AG10803 (cell line): ENCODE measurements at places on chromosomes 7 and 10.
A peak's percentile ranks its signal among the peaks of the same experiment; 100 is the strongest.

- DNase-seq = peak; percentile 18
Measured at GRCh38 chr10:122688293-122688989, 11.2 kb downstream of the C10orf120 start.

DNA sequence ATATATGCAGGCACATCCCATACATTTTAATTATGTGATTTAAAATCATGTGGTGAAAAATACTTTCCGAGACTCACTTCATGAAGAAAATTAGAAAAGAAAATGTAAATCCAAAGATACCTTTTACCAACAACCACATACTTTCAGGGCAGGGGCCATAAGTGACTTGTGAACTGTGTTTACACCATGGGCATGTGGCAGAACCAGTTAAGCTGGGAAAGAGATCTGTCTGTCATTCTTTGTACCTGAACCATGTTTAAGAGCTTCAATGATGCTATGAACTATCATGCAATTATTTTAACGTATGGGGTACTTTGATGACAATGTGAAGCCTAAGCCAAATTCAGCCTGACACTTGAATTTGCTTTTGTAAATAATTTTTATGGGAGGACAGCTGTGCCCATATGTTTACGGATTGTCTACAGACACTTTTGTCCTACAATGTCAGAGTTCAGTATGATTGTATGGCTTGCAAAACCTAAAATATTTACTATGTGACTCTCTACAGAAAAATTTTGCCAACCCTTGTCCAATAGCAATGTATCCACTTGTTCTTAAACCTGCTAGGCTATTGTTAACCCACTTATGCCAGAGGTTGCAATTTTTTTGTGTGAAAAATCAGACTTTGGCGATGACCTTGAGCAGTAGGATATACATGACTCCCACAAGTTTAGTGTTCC, 654.6 kb downstream of the TNS3 start:
- no peak for DNase-seq

GRCh38 chr7:135673360-135673706, 11.0 kb downstream of the STMP1 start:
- DNase-seq = peak; percentile 43

DNA sequence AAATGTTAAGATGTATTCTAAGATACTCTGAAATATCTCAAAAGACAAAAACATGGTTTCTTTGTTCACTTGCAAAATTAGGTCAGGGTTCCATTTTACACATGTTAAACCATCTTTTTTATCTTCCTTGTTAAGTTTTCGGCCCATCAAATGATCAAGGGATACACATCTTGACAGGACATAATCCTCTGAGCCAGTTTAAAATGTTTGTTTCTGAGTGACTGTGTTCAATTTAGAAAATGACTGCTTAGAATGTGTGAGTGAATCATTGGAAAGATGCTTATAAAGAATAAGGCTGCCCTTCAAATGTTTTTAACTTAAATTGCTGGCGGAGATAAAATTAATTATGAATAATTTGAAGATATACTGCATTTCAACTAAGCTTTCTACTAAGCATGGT, 95.9 kb upstream of the SLC26A5 start:
- DNase-seq = no peak

- DNase-seq = peak; percentile 45
Measured at GRCh38 chr10:12846718-12847117, 154.8 kb downstream of the CCDC3 start.

DNA sequence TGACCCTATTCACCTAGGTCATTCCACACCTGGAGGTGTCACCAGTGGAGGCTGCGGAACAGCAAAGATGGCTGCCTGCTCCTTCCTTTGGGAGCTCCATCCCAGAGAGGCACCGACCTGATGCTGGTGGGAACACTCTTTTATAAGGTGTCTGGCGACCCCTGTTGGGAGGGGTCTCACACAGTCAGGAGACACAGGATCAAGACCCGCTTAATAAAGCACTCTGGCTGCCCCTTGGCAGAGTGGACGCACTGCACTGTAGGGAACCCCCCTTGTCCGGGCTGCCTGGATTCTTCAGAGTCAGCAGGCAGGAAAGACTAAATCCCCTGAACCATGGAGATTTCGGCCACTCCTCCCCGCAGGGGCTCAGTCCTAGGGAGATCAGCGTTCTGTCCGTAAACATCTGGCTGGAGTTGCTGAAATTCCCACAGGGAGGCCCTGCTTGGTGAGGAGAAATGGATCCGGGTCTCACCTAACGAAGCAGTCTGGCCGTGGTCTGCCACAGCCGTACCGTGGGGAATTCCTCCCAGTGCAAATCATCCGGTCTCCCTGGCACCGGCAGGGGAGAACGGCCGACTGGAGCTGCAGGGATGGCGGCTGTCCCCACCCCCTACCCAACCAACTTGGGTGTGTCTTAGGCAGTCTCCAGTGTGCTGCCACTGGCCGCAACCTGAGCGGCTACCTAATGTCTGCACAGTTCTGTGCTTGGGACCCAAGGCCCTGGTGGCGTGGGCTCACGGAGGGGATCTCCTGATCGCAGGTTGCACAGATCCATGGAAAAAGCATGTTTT, 66.1 kb downstream of the LSMEM1 start:
- no peak for DNase-seq

DNA sequence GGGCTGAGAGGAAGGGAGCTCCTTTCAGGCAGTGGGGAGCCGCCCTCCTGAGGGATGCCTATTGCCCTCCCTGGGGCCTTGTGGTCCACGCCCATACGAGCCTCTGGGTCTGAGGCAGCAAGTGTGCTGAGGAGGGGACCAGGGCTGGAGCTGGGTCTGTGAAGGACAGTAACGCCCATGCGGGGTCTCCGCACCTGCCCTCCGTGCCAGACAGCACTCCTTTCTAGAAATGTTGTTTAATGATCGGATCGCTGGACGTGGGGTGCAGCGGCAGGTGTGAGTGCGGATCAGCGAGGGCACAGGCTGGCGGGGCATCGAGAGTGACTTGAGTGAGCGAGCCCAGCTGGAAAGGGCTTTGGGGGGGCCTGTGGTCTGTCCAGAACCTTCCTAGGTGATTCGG, 70.1 kb downstream of the ELFN1 start:
- no peak for DNase-seq

GRCh38 chr10:47146572-47146971, 153.4 kb upstream of the GDF10 start:
- DNase-seq = peak; percentile 75

DNA sequence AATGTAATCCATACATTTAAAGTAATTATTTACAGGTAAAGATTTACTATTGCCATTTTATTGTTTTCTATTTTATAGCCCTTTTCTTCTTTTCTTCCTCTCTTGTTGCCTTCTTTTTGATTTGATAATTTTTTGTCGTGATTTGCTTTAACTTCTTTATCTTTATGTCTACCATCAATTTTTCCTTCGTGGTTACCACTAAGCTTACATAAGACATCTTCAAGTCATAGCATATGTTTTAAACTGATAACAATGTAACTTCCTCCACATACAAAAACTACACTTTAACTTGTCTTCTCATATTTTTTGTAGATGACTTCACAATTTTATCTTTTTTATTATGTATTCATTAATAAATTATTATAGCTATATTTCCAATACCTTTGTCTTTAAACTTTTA, 316.6 kb downstream of the PLXDC2 start:
- no peak for DNase-seq

DNA sequence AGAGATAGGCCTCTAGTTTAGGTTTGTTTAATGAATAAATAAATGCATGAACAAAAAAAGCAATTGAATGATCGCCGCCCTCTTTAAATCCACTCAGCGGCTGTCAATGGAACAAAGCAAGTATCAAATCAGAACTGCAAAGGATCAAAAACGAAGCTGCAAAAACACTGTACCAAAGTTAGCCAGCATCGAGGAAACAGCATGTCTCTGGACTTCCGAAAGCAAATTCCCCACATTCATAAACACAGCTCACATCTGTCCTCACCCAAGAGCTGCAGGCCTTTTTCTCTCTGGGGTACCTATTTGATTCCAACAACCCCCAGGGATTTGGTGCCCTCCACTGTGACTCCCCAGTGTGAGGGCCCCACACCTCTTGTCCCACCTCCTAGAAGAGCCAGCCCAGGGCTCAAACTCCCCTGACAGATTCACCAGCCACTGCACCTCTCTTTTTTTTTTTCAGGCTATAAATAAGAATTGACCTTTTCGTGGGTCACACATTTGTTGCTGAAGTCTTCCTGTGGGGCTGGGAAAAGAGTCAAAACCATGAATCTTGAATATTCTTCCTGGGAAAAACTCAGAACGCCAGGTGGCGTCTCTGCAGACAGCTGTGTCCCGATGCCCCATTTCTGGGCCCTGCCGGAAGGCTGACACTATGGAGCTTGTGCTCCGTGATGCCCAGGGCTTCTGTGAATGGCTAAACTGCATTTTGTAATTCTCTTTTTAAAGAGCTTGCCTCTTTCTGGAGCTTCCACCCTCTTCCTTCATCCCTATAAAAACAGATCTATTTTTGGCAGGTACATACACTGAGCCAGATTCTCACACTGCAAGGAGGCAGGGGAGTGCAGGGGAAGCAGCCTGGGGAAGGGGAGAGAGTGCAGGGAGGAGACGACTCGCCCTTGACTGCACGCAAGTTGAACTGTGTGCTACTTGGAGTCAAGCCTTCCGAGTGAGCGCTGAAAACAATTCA, 51.7 kb downstream of the HSPA12A start:
- DNase-seq = no peak

- DNase-seq = no peak
Measured at GRCh38 chr10:56318816-56319215, 42.2 kb downstream of the ZWINT start.

DNA sequence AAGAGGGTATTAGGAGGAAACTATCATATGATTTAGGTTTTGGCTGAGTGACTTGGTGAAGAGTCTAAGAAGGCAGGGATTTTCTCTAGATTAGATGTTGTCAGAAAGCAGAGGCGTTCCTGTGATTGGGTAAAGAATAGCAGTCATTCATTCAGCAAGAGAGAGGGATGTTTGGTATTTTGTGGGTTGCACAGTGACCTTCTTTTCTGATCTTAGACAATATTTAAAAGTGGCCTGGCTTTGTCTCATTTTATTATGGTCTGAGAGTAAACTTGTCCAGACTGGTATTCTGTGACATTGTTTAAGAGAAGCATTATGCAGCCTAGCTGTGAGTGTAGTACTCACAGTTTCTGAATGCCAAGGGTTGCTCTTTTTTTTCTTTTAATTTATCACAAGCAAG, 18.5 kb downstream of the HYAL4 start:
- no peak for DNase-seq

GRCh38 chr7:25522727-25523126, 294.4 kb upstream of the NPVF start:
- DNase-seq = no peak

DNA sequence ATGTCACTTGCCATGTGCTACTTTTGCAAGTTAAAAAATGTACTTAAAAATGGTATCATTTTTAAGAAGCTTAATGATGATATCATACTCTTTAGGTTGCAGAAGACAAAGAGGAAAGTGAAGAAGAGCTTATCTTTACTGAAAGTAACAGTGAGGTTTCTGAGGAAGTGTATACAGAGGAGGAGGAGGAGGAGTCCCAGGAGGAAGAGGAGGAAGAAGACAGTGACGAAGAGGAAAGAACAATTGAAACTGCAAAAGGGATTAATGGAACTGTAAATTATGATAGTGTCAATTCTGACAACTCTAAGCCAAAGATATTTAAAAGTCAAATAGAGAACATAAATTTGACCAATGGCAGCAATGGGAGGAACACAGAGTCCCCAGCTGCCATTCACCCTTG, 6.1 kb downstream of the LMOD2 start:
- DNase-seq = no peak

- no peak for DNase-seq
Measured at GRCh38 chr7:52211930-52212329, 823.5 kb upstream of the POM121L12 start.

- DNase-seq = no peak
Measured at GRCh38 chr10:126851414-126852108, 53.7 kb upstream of the DOCK1 start.

DNA sequence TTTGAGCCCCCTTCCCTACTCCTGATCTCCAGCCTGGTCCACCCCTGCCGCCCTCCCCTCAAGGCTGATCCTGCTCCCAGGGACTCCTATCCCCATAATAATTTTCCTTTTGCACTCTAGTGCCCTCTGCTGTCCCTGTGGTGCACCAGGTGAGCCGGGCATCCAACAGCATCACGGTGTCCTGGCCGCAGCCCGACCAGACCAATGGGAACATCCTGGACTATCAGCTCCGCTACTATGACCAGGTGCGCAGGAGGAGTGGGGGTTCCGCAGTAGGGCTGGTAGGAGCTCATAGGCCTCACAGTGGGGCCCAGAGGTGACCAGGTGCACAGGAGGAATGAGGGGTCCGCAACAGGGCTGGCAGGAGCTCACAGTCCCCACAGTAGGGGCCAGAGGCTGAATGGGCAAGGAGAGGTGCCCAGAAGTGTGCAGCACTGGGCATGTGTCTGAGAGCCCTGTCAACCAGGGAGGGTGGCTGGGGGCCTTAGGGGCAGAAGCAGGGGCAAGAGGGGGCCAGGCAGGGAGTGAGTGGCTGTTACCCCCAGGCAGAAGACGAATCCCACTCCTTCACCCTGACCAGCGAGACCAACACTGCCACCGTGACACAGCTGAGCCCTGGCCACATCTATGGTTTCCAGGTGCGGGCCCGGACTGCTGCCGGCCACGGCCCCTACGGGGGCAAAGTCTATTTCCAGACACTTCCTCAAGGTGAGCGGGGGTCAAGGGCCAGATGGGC, 11.7 kb downstream of the EPHB6 start:
- no peak for DNase-seq

DNA sequence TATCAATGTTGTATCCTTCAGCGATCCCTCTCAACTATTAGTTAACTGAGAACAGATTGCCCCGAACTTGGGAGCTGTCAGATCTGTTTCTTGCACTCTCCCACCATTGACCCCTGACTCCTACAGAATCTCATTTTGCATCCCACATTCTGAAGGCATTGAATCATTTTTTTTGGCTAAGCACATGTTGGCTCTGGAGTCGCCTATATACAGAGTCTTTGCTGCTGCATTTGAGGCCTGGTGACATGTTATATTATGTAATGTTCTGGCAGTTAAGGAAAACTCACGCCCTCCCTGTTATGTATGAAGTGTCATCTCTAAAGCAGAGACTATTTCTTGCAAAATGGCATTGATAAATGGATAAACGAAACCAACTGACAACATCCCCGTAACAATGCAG, 159.2 kb upstream of the ITGB1 start:
- DNase-seq = no peak

GRCh38 chr7:31119249-31119648, 67.1 kb downstream of the ADCYAP1R1 start:
- DNase-seq = no peak

DNA sequence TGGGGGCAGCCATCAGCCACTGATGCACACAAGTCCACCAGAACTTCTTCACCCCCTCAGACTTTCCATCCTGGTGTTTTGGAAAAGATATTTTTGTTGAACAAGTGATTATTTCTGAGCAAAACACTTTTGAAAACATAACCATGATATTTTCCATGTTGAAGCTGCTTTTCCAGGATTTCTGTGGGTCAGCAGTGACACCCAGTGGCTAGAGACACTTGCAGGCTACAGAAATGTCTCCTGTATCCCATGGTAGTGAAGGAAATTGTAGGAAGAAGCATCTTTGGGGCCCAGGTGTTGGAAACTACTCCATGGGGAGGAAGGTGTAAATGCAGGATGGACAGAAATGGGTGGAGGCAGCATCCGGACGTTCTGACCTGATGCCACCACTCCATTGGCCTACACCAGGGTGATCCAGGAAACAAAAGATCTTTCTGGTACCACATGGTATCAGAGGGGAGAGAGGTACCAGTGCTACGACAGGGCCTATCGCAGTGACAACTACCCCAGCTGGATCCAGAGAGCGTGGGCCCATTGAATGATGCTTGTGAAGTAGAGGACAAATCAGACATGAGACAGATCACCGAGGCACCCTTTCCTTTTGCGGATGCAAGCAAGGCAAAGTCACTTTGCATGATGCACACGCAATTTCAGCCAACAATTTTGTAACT, 111.7 kb upstream of the COBL start:
- no peak for DNase-seq
